Renal cortex interstitium (tissue), 15 donors: ENCODE measurements at places on chromosomes 6 and 20.

DNA sequence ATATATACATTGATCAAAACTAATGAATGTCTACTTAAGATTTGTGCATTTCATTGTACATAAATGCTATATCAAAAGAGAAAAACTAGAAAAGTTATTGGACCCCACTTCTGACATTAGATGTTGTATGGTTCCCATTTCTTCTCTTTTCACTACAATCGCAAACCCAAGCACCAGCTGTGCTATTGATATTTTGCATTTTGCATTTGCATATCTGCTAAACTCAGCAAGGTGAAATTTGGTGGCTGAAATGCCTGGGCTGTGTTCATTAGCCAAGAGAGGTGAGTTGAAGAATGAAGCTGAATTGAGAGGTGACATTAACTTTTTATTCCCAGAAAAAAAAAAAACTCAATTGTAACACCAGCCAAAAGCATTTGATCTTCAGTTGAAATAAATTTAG lies 232.1 kb upstream of the TENT5A start:
- DNase-seq, result no peak

DNA sequence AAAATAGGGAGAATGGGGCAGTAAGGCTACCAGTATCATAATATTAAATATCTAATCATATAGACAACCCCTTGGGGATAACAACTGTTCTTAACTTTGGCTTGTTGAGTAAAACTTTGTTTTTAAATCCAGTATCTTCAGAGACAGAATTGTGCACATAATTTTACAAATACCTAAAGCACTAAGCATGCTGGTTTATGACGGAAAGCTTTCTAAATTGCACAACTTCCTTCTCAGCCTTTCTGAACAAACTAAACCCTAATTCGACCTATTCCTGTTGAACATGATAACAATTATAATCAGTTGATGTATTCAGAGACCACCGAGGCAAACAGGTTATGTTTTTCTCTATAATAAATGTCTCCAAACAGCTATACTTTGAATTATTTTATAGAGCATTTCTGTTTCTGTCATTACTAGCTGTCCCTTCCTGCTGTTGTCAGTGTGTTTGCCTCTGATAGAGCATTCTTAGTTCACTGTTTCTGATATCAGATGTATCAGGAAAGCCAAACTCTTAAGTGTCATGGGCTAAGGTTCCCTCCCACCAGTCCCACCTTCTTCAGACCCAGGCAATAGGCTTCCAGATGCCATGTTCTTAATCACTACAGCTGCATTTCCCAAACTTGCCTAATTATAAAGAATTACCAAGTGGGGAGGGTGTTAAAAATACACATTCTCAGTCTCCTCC lies 8.7 kb downstream of the ZHX3 start:
- no peak for DNase-seq

DNA sequence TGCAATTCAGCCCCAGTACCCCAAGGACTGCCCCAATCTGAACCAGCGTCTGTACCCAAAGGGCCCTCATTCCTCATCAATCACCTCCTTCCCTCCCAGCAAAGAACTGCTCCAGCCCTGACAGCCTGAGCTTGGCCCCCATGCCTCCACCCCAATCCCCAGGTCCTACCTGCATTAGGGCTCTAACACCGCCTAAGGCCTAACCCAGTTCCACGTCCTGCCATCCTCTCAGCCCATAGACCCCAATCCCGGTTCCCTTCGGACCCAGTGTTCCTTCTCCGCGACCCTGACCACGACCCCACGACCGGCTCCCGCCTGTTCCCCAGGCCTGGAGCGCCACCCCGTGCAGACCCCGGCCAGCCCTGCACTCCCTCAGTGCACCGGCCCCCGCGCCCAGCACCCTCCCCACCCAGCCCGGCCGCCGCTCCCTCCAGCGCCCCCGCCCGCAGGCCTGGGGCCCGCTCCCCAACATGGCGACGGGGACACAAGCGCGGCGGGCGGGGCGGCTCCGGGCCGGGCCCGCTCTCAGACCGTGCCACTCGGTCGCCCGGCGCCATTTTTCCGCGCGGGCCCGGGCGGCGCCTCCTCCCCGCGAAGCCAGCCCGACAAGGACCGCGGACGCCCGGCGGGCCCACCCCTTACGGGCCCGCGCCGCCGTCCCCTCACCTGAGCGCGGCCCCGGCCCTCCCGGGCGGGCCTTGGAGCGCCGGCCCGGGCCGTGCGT lies 483 bp downstream of the NCOA6 start:
- DNase-seq, result peak; percentile 40

DNA sequence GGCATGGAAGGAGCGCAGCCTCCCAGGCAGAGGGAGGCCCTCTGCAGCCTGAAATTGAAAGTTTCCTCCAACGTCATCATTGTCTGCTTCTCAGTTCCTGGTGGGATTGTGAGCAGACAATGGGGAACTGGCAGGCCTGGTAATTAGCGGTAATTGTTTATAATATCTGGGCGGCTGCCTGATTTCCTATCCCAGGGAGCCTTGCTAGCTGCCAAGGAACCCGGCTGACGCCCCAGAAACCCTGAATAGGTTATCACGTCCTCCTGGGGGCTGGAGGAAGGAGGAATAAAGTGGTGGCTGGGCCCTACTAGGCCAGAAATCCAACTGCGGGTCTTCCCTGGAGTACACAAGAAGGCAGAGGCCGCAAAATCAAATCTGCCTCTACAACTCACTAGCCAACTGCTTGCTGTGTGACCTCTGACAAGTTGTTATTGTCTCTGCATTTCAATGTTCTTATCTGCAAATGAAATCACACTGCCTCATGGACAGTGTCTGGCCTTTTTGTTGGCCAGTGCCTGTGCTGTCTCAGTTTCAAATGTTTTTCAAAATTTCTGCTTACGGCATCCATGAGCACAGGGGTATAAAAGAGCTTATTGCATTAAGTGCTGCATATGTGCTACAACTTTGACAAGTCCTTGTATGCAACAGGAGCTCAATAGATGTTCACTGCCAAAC lies 16.9 kb downstream of the KCNK15 start:
- no peak for DNase-seq

DNA sequence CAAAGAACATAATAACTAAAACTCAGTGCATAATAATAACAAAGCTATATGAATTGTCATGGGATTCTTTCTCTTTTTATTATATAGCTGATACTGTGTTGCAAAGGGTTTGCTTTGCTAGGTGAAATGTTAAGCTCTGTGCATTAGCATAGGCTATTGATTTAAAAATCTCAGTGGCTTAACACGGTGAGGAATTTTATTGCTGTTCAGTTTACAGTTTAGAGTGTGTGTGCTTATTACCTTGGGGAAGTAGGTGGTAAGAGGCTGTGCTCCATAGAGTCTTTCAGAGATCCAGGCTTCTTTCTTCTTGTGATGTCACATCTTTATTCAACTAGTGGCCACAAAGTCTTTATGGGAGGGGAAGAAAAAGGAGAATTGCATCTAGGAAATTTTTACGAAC lies 55.7 kb downstream of the LRRC1 start:
- no peak for DNase-seq

- no peak for DNase-seq
These were observed 40.6 kb downstream of the TXLNB start for GRCh38 chr6:139251045-139251690.

DNA sequence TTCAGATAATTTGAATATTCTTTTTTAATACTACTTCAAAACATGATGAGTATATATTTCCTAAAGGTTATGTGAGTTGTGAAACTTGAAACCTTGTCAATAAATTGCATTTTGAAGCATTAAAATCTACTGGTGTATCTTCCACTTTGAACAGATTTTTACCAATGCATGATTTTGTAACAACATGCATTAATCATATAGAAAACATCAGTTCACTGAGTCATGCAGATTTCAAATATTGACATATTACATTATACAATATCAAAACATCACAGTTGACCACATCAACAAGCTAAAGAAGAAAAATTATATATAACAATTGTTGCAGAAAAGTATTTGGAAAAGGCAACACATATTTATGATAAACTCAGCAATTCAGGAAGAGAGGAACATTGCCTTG lies 158.1 kb downstream of the WDR27 start:
- DNase-seq, result no peak

- DNase-seq, result no peak
These were observed 167.6 kb upstream of the CST7 start for GRCh38 chr20:24781418-24781980.

DNA sequence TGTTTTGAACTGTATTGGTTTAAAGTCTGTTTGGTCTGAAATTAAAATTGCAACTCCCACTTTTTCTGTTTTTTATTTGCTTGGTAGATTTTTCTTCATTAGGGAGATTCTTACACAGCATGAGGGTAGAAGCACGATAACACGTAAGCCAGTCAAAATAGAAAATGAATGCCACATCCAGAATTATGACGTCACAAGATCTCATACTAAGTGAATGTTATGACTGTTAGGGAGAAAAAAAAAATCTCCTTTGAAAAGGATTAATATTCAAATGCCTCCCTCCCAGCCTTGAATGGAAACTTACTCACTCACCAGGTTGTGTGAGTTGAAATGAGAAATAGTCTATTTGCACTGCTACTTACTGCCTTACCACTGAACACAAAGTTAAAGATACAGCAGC lies 670.8 kb downstream of the TFAP2A start:
- DNase-seq, result no peak

DNA sequence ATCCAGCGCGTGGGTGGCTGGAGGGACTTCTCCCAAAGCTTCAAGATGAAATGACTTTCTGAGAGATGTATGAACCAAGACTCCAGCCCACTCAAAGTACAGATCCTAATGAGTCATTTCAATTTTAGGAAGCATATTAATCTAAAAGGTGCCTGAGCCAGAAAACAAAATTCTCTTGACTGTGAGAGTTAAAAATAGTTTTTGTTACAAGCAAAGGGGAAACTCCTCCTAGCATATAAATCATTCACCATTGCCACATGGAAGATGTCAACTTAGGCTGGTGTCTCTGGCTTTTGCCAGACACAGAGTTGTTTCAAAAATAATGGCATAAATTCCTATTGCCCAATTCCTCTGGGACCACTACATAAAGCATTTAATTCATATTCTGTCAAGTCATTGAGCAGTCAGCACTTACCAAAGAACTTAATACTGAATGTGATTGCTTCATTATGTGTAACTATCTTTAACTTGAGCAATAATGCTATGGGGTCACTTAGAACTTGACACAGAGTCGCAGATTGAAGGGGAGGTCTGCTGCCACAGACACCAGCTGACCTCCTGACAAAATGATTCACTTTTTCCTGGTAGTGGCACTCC lies 280.6 kb downstream of the SLC35F1 start:
- DNase-seq, result no peak

GRCh38 chr20:57947421-57948179 lies 237.8 kb upstream of the PMEPA1 start:
- DNase-seq, result peak; percentile 35

DNA sequence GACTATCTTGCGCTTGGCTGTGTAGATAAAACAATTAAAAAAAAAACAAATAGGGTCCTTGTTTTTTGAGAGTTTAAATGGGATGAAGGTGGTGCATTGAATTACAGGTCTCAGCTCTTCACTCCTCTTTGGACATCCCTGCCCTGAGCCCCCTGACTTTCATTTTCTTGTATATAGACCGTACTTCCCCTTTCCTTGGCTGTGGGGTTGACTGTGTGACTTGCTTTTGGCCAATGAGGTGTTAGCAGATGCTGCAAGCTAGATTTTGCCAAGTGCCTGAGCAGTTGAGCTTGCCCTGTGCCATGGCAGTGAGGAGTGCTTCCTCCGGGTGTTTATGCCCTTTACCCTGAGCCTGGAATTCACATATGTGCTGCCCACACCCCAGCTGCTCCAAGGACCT lies 386.1 kb upstream of the ZFP64 start:
- DNase-seq, result no peak

- no peak for DNase-seq
These were observed 20.0 kb upstream of the VNN1 start for GRCh38 chr6:132733814-132734213.

DNA sequence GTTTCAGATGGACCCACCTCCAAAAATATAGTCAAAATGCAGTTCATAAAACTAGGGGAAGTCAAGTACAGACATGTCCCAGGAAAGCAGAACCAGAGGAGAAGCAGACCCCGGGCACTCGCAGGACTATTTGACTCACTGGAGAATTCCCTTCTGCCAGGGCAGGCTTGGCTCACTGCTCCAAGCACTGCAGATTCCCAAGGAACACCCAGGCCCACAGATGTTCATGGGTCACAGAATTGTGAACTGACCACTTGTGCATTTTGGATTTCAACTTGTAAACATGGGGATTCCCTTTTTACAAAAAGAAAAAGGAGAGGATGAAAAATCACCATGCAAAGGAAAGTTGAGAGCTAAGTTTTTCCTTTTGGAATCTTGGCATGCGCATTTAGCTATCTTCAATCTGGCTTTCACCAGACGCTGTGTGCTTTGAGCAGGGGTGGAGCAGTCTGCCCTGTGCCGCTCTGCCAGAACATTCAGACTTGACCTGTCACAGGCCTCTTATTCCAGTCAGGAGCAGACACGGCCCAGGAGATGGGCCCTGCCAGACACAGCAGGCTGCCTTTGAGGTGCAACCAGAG lies 237.5 kb upstream of the TAB2 start:
- no peak for DNase-seq

DNA sequence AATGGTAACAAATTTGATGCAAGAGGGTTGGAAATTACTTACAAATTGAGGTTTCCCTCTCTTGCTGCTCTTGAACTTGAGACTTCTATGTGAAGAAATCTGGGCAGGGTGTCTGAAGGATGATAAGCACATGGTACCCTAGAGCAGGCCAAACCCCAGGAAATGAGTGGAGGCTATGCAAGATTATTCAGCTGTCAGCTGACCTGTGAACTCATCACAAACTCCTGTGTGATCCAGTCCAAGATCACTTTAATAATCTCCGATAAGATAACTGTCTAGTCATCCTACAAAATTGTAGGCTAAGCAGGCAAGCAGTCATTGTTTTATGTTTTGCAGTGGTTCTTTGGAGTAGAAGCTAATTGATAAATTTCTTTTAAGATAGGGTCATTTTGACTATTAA lies 213.1 kb downstream of the BTBD3 start:
- DNase-seq, result no peak

DNA sequence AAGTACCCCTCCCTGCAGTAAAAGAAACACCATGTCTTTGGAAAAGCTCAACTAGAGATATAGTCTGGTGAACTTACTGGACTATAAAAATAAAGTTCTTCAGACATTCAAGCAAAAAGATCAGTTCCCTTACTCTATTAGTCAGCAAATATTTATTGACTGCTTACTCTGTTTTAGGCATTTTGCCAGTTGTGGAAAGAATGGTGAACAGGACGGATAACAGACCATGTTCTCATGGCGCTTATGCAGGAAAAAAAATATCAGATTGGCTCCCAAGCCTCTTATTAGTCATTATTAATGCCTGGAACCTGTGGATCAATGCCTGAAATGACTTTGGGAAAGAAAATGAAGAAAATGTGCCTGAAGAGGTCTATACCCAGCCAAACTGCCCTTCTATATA lies 282.2 kb upstream of the EPHA7 start:
- no peak for DNase-seq

GRCh38 chr6:158680481-158680880 lies 30.6 kb downstream of the SYTL3 start:
- DNase-seq, result no peak
